ENCODE measurements at places on chromosomes 11 and 22.

- no peak for DNase-seq
Measured at GRCh38 chr22:44575381-44576268, 77.6 kb upstream of the RTL6 start.

GRCh38 chr11:93648158-93648557, 13.3 kb upstream of the CEP295 start:
- no peak for DNase-seq

DNA sequence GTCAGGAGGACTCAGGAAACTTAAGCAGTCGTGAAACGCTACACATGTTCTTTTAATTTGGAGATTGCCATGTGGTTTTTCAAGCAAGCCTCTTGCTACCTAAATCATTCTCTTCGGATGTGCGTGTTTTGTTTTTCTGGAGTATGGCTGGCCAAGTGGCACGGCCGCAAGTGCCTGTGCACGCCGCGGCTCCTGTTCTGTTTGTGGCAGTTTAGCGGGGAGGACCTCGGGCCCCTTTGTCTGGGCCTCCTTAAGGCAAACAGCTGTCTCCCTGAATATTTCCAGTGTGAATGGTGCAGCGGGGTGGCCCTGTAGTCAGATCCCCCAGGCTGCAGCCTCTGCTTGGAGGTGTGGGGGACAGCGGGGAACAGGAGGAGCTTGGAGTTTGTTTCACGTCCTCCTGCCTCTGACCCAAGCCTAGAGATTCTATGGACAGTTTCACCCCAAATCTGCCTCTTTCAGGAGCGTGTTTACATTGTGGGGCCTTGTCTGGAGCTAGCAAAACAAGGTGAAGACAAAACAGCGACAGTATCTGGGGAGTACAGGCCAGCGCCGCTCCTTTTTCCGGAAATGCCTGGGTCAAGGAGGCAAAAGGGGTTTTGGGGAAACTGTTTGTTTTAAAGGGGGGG, 1.3 kb downstream of the LRP5 start:
- no peak for DNase-seq

DNA sequence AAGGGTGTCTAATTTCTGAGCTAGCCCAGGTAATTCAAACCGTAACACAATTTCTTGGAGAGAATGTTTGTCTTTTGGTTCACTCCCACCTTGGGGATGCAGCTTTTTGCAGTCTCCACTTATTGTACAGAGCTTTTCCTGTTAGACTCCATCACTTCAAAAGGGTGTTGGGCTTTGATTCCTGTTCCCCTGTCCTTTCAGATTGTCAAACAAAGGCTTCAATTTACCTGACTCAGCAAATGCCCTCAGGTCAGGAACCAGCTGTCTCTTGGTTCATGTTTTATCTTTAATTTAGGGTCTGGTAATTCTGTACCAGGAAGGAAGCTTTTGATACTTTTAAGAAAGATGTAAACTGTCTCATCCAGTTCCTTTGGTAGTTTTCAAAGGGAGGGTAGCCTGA, 880.6 kb downstream of the NTM start:
- DNase-seq = no peak

- no peak for DNase-seq
Measured at GRCh38 chr11:103266167-103266831, 157.1 kb downstream of the DYNC2H1 start.

GRCh38 chr11:117456027-117456720, 128.5 kb downstream of the CEP164 start:
- no peak for DNase-seq

DNA sequence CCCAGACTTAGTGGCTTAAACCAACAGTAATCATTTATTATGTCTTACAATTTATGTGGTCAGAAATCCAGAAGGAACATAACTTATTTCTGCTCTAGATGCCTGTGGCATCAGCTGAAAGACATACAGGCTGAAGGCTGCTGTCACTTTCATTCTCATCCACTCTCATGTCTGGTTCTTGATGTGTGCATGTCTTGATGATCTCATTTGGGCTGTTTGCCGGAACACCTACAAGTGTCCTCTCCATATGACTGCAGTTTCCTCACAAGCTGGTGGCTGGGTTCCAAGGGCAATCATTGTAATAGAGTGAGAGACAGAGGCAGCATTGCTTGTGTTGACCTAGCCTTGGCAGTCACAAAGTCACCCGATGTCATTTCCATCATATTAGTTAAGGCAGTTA, 1375.9 kb upstream of the RAG2 start:
- DNase-seq = no peak

- no peak for DNase-seq
Measured at GRCh38 chr11:35494957-35495490, 30.4 kb downstream of the PAMR1 start.

- no peak for DNase-seq
Measured at GRCh38 chr11:2776351-2777061, 76.7 kb upstream of the KCNQ1OT1 start.

GRCh38 chr22:30867746-30868662, 100.6 kb downstream of the MORC2 start:
- no peak for DNase-seq

GRCh38 chr22:35457729-35458546, 58.0 kb downstream of the MCM5 start:
- no peak for DNase-seq

GRCh38 chr22:43829904-43830851, 18.1 kb upstream of the EFCAB6 start:
- no peak for DNase-seq

GRCh38 chr11:123427405-123427804, 2.7 kb upstream of the GRAMD1B start:
- DNase-seq = no peak

GRCh38 chr11:5557751-5558150, 9.4 kb upstream of the OR52H1 start:
- no peak for DNase-seq

- no peak for DNase-seq
Measured at GRCh38 chr11:105027678-105028077, 4.7 kb upstream of the CASP5 start.

- DNase-seq = peak; percentile 6
Measured at GRCh38 chr11:45332276-45332934, 46.3 kb upstream of the SYT13 start.

- DNase-seq = peak; percentile 69
Measured at GRCh38 chr11:2377511-2378443, 667 bp downstream of the CD81 start.

DNA sequence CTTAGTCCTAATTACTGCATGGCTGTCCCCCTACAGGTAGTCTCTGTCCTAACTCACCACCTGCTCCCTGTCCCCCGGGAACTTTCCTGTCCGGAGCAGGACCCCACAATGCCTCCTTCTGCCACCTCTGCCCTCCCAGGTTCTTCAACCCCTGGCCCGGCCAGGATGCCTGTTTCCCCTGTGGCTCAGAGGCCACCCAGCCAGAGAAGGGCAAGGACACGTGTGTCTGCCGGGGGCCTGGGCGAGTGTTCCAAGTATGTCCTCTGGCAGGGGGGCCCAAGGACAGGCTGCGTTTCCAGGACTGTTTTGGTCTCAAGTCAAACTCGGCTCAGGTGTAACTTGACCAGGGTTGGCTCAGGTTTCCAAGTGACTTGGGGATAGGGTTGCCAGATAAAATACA, 63.8 kb downstream of the BTG4 start:
- DNase-seq = no peak

DNA sequence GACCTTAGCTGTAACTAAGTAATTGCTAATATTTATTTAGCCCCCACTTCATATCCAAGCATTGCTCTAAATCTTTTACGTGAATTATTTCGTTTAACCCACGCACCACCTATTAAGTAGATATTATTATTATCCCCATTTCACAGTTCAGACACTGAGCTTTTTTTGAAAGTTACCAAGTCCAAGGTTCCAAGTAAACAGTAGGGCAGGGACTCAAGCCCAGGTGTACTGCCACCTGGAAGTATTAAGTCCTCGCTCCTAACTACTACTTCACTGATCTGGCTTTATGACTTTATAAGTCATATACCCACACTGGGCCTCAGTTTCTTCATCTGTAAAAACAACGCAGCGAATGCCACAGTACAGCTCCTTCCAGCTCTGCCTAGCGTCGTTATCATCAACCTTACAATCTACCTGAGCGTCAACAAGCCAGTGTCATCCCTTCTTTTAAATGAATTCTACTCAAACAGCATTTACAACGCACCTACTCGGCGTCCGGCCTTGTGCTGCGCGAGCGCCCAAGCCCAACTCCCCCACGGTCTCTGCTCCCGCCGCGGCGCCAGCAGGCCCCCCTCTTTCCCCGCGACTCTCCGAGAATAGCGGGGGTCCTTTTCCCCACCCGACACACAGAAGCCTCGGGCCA, 624 bp downstream of the TMEM41B start:
- DNase-seq = peak; percentile 5

DNA sequence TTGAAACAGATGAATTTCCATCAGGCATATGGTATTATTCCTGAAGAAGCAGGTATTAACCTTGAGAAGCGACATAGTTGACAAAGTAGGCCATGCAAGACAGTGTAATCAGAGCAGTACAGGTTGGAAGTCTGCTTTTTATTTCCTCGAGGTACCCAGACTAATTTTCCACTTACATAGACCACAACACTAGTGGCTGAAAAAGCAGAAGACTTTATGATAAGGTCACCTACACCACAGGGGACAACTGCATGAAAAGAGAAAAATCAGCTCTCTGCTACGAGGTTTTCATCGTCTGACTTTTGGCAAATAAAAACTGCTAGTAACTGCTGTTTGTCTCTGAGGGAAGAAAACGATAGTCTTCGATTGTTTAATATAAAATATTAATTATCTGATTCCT, 77.5 kb downstream of the CNTN5 start:
- DNase-seq = no peak

- no peak for DNase-seq
Measured at GRCh38 chr11:61480261-61480993, 28.1 kb upstream of the LRRC10B start.

DNA sequence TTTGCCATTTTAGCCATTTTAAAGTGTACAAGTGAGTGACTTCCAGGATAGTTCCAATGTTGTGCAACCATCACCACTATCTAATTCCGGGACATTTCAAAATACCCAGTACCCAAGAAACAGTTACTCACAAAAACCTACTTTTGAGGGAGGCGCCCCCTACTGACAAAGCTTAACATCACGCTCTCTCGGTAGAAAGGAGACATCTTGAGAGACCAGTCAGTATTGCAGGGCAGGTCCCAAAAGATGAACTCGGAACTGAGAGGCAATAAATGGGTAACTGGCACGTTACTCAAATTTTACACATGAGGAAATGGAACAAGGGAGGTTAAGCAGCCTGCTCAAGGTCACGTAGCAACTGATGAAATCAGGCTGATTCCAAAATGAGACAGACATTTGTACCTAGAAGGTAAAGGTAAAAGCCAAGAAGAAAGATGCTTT, 50.0 kb upstream of the POU2AF1 start:
- peak; percentile 46 for DNase-seq

GRCh38 chr11:126432525-126432924, 77.0 kb downstream of the ST3GAL4 start:
- DNase-seq = no peak

- no peak for DNase-seq
Measured at GRCh38 chr11:94767291-94767690, 865 bp upstream of the AMOTL1 start.

DNA sequence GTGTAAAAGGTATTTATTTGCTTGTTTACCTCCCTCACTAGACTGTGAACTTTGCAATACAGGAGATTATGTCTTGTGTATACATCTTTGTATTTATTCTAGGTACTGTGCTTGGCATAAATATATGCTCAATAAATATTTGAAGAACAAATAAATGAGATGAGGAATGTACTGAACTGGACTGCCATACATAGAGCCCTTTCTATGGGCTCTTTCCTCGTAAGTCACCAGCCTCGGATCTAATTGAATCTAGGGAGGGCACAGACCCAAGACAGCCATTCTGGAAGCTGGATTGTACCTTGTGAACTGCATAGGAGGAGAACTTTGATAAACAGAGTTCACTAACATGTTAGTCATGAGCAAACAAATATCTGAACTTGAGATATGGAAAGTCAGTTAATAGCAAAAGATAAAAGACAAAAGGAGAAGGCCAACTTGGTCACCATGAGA, 503.9 kb downstream of the INSC start:
- no peak for DNase-seq

DNA sequence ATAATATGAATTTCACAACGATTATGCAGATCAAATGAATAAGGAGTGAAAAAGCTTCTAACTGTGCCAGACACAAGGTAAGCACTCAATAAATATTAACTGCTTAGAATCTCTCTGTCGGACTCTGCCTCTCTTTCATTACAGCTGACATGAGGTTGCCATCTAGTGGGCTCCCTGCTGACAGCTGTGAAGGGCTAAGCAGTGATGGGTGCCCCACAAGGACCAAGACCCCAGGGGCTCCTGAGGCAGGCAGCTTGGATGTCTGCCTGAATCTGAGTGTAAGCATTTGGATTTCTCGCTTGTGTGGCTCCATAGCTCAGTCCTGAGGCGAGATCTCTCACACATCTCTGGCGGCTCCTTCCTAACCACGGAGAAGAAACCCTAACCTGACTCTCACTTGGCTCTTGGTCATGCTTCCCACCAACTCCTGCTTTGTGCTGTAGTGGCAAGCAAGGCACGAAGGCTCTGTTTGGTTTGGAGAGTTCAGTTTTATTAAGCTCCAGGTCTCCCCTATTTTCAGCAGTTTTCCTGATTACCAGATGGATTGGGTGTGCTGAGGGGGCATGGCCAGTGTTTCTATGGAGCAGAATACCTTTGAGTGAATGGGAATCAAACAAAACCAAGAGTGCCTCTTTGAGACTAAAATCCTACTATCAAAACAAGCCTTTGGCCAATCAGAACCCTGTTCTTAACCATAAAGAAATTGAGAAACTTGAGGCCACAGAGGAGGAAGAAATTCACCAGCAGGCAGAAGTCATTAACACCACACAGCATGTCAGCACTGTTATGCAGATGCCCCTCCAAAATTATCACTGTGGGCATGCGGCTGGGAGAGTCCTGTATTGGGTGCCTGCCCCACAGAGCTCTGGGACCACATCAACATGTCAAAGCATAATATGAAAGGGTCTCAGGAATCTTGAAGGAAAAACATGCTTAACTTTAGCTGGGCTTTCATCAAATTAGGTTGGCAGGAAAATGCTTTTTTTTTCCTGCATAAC, 152.8 kb upstream of the NTM start:
- DNase-seq = no peak

DNA sequence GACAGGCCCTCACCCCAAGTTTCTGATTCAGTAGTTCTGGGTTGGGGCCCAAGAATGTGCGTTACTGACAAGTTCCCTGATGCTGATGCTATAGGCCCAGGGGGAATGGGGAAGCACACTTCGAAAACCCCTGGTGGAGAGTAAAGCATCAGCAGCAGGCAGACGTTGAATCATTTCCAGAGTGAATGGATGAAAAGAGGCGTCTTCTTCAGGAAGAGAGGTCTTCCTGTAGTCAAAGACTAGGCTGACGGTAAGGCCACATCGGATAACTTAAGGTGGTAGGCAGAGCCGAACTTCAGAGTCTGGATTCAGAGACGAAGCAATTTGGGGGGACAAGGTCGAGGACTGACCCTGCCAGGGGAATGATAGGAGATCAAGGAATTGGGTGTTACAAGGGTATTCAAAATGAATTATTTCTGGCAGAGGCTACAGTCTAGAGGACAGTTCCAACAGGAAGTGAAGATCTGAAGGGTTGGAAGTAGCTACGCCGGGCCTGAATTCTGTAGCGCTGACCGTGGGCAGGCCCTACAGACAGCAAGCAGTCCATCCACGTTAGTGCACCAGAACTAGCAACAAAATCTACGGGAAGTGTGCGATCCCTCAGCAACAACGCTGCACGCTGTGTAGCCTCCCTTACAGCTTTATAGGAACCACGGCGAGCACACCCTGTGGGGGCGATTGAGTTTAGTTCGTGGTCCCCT, 862 bp upstream of the CENATAC start:
- DNase-seq = peak; percentile 15

GRCh38 chr11:117361432-117361831, 33.8 kb downstream of the CEP164 start:
- DNase-seq = no peak

All from stimulated activated CD4-positive, alpha-beta T cell treated with anti-CD3 and anti-CD28 coated beads, Interleukin-4, amount 100 ng/mL, for 4 hours (primary cell).